Renal pelvis (tissue), 12 donors: ENCODE measurements at places on chromosomes 16 and 17. TPM values are rescaled to one million over a fixed set of nuclear protein-coding genes. Genes with fewer than 3 reads are reported as not detected.

DNA sequence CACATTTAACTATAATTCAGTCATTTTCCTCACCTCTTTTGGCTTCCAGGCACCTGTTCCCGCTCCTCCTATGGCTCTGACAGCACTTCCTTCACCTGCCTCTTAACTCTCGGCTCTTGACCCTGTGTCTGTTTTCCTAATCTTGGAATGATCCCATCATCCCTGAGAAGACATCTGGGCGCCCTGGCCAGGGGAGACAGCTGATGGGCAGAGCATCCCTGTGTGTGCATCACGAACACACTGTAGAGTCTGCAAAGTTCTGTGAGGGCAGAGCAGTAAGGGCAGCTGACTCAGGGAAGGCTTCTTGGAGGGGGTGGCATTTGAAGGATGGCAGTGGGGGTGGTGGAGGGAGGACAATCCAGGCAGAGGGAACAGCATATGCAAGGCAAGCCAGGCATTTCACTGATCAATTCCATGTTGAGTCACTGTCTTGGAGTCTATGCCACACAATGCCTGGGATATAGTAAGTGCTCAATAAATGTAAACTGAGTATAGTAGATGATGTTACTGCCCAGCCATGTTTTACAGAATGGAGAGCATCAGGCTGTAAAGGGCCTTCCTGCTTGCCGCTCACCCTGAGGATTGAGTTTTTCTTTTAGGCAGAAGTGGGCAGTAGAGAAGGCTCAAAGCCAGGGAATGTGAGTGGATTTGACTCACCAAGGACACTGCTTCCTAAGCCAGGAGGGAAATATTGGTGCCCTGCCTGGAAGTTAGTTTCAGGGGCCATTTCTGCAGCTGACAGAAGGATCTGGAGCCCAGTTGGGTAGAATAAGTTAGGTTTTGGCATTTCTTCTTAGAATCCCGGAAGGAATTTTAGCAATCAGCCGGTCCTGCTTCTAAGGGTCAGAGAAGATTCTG is 5.8 kb upstream of the RAB11FIP4 start:
- no peak for DNase-seq

DNA sequence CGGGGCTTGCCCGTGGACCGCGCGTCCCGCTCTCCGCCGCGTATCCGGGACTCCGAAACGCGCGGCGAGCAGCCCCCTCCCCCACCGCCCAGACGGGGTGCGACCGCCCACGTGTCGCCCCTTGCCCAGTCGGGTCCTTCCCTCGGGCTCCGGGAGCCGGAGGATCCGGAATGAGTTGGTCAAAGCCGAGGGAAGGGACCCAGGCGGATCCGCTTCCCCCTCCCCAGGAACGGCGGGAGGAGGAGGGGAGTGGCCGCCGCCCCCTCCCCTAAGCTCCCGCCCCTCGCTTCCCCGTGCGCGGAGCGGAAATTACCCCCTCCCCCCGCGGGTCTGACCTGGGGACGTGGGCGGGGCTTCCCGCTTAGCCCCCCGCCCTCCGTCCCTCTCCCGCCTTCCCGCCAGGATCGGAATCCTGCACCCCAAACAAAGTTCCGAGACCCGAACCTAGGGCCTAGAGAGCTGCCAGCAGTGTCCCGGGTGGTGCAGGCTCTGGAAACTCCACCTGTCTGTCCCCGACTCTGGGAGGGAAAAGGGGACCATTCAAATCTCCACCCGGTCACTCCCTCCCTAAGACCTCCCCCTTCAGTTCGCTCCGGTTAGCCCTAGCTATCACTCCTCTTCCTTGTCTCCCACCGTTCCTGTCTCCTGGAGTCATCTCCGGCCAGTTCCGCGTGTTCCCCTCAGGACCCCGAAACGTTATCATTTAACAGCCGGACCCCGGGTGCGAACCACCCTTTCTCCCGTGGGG is 1.0 kb upstream of the IGF2BP1 start:
- DNase-seq, result no peak

DNA sequence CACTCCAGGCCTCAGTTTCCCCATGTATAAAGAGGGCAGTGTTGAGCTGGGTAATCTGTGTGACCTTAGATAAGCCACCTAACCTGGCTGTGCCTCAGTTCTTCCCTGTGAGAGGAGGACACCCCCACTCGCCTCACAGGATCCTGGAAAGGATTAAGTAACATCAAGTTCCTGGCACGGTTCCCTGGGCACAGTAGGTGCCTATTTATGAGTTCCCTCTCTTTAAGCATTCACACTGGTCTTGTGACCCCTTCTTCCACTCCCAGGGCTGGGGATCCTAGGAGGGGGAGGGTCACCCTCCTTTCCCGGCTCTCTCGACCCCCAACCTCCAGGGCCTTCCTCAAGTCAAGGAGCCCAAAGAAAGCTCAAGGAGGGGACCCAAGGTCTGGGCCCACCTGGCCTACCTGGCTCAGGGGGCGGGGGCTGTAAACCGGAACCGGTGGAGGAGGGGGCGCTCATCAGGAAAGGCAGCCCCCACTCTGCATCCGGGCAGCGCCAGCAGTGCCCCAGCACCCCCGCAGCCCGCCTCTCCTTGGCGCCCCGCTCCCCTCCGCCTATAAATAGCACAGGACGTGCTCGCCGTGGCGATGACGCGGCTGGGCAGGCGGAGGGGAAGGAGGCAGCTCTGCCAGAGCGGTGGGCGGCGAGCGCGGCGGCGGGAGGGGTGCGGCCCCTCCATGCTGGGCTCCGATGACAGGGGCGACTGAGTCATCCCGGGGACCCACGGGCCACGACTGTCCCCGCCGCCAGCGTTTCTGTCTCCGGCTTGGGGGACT is 9.4 kb downstream of the RPL19 start:
- DNase-seq, result no peak

- no peak for DNase-seq
These were observed 4.0 kb downstream of the KRT40 start for GRCh38 chr17:40980117-40980516.

GRCh38 chr17:75854881-75855309 is 240 bp downstream of the WBP2 start:
- DNase-seq, result no peak

GRCh38 chr17:15896834-15897233 is 48.1 kb upstream of the ADORA2B start:
- no peak for DNase-seq

GRCh38 chr16:64339052-64339770 is 782.7 kb downstream of the CDH11 start:
- no peak for DNase-seq

GRCh38 chr16:57475711-57476339 is 10.5 kb downstream of the DOK4 start:
- peak; percentile 54 for DNase-seq

GRCh38 chr16:938136-938535 is 32.6 kb downstream of the LMF1 start:
- no peak for DNase-seq

DNA sequence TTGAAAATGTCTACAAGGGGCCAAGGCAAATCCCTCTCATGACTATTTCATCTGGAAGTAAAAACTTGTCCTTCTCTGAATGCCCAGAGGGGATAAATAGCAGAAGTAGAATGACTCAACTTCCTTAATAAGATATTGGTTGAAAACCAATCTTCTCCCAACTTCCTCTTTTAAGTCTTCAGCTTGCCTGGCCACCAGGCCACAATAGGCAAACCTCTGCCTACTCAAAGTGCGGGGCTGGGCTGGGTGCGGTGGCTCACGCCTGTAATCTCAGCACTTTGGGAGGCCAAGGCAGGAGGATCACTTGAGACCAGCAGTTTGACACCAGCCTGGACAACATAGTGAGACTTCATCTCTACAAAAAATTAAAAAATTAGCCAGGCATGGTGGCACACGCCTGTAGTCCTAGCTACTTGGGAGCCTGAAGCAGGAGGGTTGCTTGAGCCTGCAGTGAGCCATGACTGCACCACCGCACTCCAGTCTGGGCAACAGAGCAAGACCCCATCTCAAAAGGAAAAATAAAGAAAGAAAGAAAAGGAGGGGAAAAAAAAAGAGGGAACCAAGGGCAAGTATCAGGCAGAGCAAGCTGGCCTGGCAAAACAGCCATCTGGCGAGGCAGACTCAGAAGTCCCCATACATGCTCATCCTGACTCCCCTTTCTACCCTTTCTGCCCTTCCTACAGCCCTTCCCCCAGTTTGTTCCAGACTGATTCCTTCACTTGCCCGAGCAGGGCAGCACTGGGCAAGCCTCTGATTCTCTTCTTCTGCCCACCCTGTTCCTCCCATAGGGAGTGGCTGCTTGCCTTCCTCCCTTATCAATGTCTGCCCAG is 20.6 kb downstream of the MAP3K14 start:
- no peak for DNase-seq

DNA sequence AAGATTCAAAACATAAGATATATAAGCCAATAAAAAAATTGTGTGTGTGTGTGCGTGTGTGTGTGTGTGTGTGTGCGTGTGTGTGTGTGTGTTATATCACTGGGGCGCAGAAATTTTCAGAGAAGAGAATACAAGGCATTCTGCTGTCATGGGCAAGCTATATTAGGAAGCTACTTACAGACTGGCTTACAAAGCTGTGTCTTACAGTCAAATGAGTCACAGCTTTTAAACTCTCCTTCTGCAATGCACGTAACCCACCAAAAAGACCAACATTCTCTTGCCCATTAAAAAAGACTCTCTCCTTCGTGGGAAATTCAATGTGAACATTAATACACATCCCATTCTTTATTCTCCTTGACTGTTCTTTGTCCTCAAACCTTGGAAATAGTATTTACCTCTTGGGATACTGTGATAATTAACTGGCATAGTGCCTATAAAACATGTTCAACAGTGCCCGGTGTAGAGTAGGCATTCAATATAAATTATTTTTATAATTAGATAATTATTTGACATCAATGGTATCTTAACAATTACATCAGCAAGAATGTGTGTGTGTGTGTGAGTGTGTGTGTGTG is 860.4 kb upstream of the SOX9 start:
- DNase-seq, result no peak

DNA sequence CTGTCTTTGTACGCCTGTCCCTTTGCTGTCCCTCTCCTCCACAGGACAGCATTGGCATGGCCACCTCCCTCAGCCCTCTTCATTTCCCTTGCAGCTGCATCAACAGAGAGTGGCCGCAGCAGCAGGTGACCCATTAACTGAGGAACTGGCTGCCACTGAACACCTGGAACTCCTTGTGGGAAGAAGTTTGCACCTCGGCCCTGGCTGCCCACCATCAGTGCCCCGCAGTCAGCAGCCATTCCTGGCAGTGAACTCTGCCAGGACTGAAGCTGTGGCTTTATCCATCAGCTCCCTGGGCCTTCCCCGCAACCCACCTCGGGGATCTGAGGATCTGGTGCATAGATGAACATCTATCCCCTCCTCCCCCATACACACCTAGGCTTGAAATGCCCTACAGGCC is 13.1 kb upstream of the RNF135 start:
- no peak for DNase-seq

GRCh38 chr17:48492401-48493298 is 38.2 kb downstream of the HOXB1 start:
- peak; percentile 87 for DNase-seq

GRCh38 chr17:861364-861763 is 79.2 kb downstream of the MRM3 start:
- DNase-seq, result no peak

DNA sequence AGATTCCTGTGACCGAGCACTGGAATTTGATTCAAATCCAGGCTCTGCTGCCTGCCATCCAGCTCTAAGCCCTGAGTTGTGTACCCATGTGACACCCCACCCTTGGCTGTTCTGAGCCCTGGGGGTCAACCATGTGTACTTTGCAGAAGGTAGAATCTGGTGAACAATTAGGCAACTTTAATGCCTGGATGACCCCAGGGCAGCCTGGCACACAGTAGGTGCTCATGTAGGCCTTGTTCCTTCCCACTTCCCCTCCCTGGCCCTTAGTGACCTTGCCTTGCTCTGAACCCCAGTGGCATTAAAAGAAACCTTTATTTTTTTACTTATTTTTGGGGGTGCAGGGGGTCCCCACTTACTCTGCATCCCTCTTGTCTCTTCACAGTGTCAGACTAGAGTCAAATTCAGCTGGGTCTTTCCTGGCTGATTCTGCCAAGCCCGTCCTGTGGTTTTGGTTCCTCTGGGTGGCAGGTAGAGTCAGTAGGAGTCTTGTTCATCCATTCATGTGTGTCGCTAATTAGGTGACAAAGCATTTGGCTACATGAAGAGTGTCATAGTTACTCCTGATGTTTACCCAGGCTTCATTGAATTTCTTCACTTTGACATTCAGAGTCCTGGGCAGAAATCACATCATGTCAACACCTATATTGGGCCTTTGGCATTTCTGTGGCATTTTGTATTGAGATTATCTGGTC is 89.1 kb downstream of the PLCG2 start:
- no peak for DNase-seq

GRCh38 chr16:72285324-72285723 is 113.4 kb upstream of the PMFBP1 start:
- DNase-seq, result no peak

The CLDN7 gene
- 67.5 TPM for polyA plus RNA-seq

The SLC5A10 gene
- polyA plus RNA-seq, result 0.43 TPM

The TEFM gene
- 28.0 TPM for polyA plus RNA-seq

The KIF18B gene
- polyA plus RNA-seq, result 12.1 TPM

The TRIM16 gene
- polyA plus RNA-seq, result 26.7 TPM

The CSH2 gene
- polyA plus RNA-seq, result 0.10 TPM

The C16orf89 gene
- polyA plus RNA-seq, result 8.8 TPM

The ZP2 gene
- polyA plus RNA-seq, result 0.16 TPM

The PRSS36 gene
- polyA plus RNA-seq, result 1.7 TPM
